NT2/D1 (cell line): ENCODE measurements at places on chromosomes 11 and 22.

GRCh38 chr11:128713595-128713994, 19.7 kb downstream of the FLI1 start:
- no peak for DNase-seq

GRCh38 chr11:130103296-130103814, 33.7 kb downstream of the APLP2 start:
- no peak for DNase-seq

GRCh38 chr22:31612891-31613285, 49.1 kb downstream of the PISD start:
- DNase-seq: no peak

- no peak for DNase-seq
Measured at GRCh38 chr11:79414644-79415317, 26.0 kb downstream of the TENM4 start.

GRCh38 chr22:46238541-46238940, 11.6 kb downstream of the CDPF1 start:
- no peak for DNase-seq

GRCh38 chr22:31130873-31131272, 8.1 kb downstream of the INPP5J start:
- DNase-seq: no peak
